ENCODE measurements at places on chromosomes 12 and 14. TPM values are rescaled to one million over a fixed set of nuclear protein-coding genes. Genes with fewer than 3 reads are reported as not detected.

DNA sequence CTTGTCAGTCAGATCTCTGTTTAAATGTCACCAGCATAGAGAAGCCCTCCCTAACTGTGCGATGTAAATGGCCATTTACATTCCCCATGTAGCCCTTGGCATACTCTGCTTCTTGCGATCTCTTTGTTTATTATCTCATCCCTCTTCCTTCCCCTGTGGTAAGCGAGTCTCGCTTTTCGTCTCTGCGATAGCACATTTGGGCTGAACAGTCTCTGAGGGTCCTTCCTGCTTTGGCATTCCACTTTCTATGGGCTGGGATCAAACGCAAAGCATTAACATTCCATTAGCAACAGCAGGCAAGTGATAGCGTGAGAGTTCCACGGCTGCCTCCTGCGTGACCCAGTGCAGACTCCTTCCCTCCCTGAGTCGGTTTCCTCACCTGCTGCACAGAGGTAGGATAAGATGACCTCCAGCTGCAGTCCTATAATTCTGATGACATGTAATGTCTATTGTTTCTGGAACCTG, 61.4 kb upstream of the TUNAR start:
- no peak for DNase-seq

DNA sequence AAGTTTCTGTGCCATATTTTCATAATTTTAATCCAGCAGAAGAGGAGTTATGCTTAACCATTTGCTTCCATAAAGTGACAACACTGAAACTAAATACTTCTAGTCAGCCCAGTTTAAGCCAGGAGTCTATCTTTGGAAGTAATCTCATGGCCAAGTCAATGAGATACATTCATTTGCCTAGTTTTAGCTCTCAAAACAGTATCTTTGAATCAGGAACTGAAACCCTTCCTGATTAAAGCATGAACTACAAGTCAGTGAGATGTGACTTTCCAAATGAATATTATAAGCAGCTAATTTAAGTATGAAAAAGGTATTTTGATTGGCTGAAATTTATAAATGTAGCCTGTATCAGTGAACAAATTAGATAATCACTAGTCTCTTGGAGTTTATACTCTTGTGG, 491.5 kb downstream of the SLC6A15 start:
- DNase-seq = no peak

DNA sequence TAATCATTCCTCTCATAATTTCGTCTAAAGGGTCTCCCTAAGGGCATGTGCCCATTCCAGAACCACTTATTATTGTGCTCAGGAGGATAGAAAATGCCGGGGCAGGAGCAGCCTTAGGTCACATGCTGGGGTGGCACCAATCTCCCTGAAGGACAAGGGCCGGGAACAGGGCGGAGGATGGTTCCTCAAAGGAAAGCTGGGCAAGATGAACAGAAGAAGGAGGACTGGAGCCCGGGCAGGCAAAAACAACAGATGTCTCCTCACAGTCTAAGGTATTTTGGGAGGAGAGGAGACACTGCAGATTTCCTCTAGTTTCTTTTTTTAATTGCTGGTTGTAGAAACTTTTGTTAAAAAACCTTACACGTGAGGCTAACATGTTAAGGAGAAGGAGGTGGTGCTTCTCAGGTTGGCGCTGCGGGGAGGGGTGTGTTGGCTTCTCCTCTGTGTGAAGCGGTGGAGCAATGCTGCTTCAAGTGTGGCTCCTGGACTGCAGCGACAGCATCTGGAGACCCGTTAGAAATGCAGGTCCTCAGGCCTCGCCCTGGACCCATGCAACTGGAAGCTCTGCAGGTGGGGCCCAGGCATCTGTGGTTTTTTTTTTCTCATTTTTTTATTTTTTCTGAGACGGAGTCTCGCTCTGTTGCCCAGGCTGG, 164.8 kb downstream of the AACS start:
- no peak for DNase-seq

GRCh38 chr12:47397664-47398281, 308.1 kb downstream of the RPAP3 start:
- DNase-seq = no peak

Gene GYS2
- polyA plus RNA-seq = 0.28 TPM

GRCh38 chr12:75011120-75011519, 198.5 kb downstream of the KCNC2 start:
- peak; percentile 60 for DNase-seq

DNA sequence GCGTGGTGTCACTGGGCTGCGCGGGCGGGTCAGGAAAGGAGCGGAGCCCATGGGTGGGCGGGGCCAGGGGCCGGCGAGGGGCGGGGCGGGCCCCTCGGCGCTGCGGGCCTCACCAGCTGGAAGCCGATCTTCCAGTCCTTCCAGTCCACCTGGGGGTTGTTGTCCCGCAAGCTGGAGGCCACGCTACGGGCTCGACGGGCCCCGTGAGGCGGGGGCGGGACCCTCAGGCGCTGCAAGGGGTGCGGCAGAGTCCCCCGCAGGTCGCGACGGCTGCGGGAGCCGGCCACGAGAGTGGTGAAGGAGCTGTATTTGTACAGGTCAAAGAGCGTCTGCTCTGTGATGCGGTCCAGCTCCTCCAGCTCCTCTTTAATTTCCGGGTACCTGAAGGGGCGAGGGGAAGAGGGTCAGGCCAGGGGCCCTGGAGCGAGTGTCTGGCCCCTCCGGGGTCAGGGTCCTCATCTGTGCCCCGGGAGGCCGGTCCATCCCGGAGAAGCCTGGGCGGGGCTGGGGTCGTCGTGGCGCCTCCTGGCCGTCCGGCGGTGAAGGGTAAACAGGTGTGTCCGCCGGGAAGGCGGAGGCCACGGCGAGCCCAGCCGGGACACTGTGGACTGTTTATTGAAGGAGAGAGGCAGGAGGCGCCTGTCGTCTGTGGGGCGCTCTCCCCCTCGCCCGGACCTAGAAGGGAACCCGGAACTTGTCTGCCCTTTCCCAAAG, 11.9 kb downstream of the SCNN1A start:
- DNase-seq = no peak

GRCh38 chr12:25828188-25828587, 130.3 kb upstream of the RASSF8 start:
- no peak for DNase-seq

DNA sequence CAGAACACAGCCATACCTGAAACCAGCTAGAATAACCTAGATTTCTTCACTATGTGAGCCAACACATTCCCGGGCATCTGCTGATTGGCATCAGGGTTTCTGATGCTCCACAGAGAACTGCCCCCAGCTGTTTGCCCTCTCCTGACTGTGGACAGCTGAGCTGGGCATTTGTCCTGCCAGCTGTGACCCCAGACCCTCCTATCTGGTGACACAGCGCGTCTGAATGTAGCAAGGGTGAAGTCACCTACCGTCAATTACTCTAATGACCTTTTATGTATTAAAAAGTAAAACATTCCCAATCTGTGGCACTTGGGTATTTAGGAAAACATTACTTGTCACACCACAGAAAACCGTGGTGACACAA, 29.7 kb upstream of the SFSWAP start:
- DNase-seq = no peak

DNA sequence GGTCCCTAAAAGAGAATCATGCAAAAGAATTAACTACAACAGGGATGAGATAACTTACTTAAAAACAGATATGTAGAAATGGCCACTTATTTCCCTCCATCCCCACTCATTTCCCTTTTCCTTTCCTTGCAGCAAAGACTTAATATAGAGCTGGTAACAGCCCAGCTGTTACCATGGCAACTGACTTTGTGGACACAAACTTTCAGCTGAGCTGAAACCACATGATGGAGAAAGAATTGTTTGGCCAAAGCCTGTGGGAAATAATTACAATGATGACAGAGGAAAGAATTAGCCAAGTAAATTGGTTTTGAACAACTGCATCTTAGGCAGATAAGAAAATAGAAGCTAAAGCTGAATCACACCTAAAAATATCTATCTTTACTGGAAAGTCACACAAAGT, 364.9 kb downstream of the GALC start:
- peak; percentile 66 for DNase-seq

All from right renal pelvis (tissue), 4 donors.